ENCODE measurements at places on chromosomes 16 and 17.

GRCh38 chr17:74403512-74404137, 28.3 kb upstream of the GPRC5C start:
- DNase-seq = no peak

DNA sequence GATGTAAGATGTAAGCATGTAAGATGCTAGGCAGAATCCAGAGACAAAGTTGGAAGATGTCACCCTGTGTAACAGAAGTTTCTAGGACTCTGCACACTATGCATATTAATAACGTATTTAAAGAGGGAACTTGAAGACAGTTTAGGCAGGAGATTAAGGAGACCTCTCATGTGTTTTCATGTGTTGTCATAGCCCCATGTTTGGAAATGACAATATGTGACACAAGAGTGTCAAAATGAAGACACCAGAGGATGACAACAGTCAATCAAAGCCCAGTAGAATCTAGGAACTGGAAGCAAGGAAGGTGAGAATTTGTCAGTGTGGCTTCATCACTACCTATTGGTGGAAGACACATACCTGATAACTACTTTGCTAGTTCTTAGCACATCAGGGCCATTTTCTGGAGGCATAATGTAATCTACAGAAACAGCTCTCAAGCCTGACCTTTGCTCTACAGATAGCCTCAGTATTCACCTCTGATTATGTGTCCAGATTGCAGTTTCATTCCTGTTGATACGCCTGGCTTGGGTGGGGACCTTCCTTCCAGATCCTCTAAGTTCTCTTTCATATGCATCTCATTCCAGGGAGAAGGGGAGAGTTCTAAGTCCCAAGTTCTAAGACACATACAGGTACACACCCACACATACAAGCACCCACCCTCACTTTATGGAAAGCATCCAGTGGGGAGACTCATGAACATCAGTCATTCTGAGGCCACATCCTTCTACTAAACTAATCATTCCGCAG, 26.3 kb downstream of the PMP22 start:
- no peak for DNase-seq

DNA sequence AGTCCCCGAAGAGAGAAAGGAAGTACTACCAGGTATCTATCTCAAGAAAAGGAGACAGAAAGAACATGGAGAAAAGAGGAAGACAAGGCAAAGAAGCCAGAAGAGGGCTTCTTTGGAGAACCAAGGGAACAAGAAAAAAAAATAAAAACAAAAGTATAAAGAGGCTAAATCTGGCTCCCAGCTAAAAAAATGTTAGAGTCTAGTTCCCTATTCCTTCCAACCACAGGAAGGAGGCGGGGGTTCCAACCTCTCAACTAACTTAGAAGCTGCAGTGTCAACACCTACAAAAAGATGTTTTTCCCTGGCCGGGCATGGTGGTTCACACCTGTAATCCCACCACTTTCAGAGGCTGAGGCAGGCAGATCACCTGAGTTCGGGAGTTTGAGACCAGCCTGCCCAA, 13.4 kb downstream of the UTP6 start:
- DNase-seq = no peak

DNA sequence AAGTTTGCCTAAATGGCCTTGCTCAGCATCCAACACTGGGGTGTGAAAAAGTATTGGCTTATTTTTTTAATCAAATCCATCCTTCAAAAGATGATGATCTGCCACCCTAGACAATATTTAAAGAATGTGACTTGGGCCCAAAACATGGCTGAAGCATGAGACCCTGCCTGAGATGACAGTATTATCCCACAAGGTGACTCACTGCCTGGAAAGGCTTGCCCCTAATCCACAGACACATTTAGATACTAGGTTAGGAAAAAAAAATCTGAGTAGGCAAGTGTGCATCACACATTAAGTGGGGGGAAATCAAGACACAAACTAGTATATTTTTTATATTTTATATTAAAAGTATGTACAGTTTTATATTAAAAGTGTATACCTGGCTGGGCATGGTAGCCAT, 38.4 kb downstream of the TOM1L2 start:
- no peak for DNase-seq

DNA sequence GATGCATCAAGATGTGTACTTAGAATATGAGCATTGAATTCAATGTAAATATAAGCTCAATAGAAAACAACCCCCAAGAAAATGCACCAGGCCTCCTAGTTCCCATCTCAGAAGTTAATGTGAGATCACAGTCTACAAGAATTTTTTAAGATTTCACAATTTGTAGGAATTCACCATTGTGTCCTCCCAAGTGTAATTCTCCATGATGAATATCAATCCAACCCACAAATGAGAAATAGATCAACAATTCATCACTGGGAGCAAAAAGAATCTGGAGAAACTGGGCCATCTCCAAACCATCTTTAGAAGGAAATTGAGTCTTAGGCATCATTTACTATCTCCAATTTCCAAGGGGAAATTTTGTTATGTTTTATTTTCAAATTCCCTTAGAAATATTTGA, 310.5 kb upstream of the GOT2 start:
- no peak for DNase-seq

DNA sequence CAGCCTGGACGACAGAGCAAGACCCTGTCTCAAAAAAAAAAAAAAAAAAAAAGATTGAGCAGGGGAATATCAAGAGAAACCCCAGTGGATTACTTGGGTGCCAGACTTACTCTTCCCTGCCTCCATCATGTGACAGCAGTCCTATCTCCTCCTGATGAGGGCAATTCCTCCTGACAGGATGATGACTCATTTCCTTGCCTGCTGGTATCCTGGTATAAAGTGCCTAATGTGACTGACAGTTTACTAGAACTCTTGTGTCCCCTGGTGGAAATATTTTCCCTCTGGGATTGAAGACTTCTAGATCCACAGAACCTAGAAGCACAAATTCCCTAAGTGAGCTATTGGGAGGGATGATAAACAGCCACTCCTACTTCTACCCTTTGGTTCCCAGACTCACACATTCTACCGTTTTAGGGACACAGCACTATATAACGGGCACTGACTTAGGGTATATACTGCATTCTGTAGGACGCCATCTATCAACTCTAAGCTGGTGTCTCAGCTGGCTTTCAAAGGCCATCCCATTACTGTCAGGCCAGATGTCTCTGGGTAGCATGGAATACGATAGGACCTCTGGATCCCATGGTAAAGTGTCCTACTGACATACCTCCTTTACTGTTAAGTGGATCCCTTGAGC, 114.6 kb upstream of the MED13 start:
- DNase-seq = no peak

DNA sequence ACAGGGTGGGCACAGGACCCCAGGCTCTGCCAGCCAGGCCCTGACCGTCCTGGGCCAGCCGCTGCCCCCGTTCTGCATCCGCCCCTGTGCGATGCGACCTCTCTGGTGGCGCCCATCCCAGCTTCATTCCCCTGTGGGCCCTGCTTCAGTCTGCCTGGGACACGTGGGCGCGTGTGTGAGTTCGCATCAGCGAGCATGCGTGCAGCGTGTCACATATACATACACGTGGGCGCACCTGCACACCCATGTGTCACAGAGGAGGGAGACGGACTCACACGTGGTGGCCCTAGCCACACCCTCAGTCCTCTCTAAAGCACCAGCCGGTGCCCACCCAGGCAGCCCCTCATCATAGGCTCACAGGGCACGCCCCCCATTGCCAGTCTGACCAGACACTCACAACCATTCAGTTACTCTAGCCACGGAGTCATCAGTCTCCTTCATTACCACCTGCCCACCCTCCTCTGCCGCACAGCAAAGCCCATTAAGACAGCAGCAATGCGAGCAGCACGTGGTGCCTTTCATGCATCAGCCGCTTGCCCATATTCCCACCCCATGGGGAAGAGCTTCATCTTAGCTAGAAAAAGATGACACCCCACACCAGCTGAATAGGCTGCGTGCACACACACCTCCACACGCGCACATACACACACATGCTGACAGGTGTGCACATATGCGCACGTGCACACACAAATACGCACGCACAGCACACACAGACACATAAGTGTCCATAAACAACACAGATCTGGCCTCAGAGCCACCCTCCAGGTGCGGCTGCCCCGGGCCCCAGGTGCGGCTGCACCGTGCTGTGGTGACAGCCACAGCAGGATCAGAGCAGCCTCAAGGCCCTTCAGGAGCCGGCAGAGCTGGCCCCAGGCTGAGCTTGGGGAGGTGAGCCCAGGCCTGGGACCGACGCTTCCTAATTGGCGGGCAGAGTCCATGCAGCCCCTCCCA, 9.5 kb upstream of the CDH15 start:
- DNase-seq = no peak

GRCh38 chr16:11084484-11084875, 140.1 kb downstream of the CLEC16A start:
- DNase-seq = no peak

GRCh38 chr16:61419791-61420190, 616.4 kb downstream of the CDH8 start:
- no peak for DNase-seq

DNA sequence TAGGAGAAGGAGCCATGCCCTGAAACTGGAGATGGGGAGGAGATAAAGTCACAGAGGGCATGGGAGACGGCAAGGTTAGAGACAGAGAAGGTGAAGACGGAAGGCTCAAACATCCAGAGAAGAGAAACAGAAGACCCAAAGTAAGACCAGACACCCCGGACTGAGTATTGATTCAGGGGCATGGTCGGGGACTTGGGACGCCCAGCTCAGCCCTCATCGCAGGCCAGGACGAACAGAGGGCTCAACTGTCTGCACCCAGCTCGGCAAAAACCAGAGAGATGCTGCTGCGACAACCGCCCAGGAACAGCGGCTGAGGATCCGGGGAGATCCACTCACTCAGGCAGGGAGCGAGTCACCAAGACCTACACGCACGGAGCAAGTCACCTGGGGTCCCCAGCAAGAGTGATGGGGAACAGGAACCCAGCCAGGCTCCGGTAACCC, 999 bp downstream of the XYLT1 start:
- DNase-seq = peak; percentile 23

GRCh38 chr16:89324056-89325010, 106.8 kb downstream of the ZNF778 start:
- no peak for DNase-seq

- DNase-seq = peak; percentile 28
Observed at GRCh38 chr16:83781-84615, 6.0 kb downstream of the MPG start.

- no peak for DNase-seq
Observed at GRCh38 chr17:68847711-68848110, 107.5 kb downstream of the ABCA8 start.

DNA sequence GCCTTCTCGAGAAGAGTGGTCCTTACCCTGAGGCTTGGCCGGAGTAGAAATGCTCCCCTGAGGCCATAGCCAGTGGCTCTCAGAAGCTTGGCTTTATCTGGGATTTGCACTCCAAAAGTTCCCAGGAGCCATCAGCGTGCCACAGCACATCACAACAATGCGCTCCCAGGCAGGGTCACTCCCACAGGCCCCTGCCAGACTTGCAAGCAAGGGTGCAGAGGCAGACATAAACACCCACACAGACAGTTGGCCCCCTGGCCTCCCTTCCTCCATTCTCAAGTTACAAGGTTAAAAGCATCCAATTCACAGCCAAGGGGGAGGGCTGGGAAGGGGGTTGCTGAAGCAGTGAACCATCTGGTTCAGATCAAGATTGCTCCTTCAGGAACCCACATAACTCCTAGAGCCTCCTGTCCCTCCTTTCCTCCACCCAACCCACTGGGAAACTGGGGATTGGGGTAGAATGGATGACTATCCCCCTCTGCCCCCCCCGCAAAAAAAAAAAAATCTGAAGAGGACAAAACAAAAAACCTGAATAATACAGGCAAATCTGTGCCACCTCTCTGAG, 1.8 kb downstream of the ST3GAL2 start:
- no peak for DNase-seq

DNA sequence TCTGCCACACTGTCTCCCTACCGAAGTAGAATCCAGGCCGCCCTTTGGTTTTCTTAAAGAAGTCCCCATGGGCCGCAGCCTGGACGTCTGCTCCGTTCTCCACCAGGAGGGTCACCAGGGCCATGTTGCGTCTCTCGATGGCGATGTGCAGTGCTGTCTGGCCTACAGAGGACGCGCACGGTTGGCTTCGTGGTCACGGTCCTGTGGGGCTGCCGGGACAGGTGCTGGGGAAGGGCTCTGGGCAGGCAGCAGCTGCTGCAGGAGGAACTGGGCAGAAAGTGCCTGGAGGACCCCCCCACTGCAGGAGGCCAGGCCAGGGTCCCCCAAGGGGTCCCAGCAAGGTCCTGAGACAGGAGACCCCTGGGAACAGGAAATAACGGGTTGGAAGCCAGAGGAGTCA, 19.0 kb downstream of the TRPV1 start:
- no peak for DNase-seq

DNA sequence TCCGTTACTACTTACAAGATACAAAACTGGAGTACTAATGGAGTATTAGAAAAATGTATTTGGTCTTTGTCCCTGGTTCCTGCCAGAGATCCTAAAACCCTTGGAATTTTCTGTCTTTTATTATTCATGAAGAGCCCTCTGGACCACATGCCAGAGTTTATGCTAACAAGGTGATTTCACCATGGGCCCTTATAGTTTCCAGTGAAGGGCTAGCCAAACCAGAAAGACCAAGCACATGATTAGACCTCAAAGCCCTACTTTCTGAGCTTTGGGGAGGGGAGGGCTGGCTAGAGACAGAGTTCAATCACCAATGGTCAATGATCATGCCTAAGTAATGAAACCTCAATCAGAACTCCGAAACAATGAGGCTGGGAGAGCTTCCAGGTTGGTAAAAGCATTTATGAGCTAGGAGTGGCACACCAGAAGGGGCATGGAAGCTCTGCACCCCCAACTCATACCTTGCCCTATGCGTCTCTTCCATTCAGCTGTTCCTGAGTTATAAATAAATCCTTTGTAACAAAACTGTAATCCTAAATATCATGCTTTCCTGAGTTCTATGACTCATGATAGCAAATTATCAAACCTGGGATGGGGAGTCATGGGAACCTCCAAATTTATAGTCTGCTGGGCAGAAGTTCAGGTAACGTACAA, 10.4 kb downstream of the DCUN1D3 start:
- DNase-seq = no peak

- DNase-seq = no peak
Observed at GRCh38 chr17:76926237-76926866, 58.1 kb downstream of the MGAT5B start.

GRCh38 chr16:88649195-88649923, 1.5 kb downstream of the CYBA start:
- no peak for DNase-seq

DNA sequence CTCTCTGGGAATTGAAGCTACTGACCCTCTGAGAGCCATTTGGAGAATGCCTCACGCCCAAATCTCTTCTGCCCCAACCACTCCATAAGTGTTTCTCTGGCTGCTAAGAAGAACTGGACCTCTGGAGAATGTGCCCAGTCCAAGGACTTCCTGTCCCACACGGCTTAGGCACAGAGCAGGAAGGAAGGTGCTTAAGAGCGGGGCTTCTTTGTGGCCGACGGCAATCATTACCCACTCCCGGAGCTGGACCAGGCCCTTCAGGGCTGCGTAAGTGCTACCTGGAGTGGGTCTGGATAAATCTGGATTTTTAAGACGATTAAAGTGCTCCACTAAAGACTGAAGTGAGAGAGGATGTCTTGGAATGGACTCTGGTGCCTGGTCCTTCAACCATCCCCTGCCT, 1.8 kb downstream of the CCDC42 start:
- DNase-seq = no peak
